ENCODE measurements at places on chromosomes 3 and 15. TPM values are rescaled to one million over a fixed set of nuclear protein-coding genes. Genes with fewer than 3 reads are reported as not detected.

BNC1 gene
- total RNA-seq = 0.49 TPM

CCDC191 gene
- 2.3 TPM for total RNA-seq

KBTBD8 gene
- total RNA-seq = 1.1 TPM

FRMD5 gene
- 0.27 TPM for total RNA-seq

DPPA2 gene
- not detected for total RNA-seq

FBLN2 gene
- 328 TPM for total RNA-seq

ALAS1 gene
- 33.3 TPM for total RNA-seq

GAP43 gene
- total RNA-seq = 2.8 TPM

Measured in thoracic aorta (tissue), 2 donors.